ENCODE measurements at places on chromosomes 13 and 19.

GRCh38 chr19:15318241-15318691 is 14.1 kb downstream of the BRD4 start:
- DNase-seq = no peak

DNA sequence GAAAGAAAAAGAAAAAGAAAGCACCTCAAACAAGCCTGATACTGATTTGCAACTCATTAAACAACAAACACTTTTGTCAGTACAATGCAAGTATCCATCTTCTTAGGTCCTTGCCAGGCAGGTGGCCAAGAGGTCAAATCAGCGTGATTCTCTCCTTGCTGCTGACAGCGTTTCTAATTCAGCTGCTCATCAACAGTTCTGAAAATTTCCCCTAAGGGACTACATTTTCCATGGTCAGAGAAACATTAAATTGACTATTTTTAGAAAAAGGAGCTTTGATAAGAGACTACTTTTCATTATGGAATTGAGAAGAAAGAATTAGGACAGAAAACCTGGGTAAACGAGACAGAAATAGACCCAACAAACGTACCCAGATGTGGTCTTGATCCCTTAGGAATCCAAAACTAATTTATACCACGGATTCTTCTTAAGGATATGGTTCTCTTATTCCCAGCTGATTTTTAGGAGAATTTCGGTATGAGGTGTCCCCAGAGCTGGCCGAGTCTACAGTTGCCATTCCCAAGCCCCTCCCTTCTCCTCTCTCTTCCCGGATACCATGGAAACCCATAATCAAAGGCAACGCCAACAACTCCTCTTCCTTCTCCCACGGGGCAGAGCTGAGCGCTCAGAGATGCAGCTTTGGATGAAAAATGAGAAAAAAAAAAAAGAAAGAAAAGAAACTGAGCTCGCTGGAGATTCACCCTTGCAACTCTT is 29.5 kb upstream of the CEBPG start:
- no peak for DNase-seq

DNA sequence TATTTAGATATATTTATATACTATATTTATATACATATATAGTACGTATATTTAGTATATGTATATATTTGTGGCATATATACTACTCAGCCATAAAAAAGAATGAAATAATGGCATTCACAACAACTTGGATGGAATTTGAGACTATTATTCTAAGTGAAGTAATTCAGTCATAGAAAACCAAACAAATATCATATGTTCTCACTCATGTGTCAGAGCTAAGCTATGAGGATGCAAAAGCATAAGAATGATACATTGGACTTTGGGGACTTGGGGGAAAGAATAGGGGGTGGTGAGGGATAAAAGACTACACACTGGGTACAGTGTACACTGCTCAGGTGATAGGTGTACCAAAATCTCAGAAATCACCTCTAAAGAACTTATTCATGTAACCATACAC is 1015.7 kb downstream of the EFNB2 start:
- DNase-seq = no peak

- no peak for DNase-seq
Measured at GRCh38 chr19:55152017-55152416, 3.0 kb upstream of the TNNT1 start.

GRCh38 chr19:48741129-48741999 is 954 bp upstream of the RASIP1 start:
- no peak for DNase-seq

DNA sequence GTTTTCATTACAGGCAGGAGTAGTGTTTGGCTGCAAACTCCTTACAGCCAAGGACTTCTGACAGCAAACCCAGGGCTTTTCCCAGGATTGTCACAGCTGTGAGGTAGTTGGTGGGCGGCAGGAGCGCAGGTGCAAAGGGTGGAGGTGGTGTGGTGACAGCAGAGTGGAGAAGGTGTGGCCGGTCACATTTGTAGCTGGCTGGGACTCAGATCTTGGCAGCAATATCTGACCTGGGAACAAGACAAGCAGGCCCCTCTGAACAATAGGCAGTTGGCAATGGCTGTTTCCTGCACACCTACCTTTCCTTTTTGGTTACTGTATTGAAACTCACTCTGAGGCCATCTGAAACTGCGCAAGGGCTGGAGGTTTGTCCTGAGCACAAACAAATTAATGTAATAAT is 327.3 kb downstream of the COG6 start:
- no peak for DNase-seq

Data from stimulated activated CD4-positive, alpha-beta T cell treated with anti-CD3 and anti-CD28 coated beads, Interleukin-15, amount 100 ng/mL, for 1 hour (primary cell).